ENCODE measurements at places on chromosomes 7 and 10.

DNA sequence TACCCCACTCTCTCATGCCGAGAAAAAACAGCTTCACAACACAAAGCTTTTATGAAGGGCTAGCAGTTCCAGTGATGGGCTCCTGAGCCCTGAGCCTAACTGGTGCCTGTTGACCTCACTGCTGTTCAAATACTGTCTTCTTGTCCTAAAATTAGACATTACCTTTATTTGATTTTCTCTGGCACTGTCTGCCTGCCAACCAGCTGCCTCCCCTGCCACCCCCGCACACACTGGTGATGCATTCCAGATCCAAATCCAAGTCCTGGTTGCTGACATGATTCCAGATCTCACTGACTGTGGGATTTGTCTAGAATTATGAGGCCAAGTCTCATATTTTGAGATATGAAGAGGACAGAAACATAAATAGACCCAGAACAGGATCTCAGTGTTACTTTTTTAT, 816.2 kb downstream of the NRG3 start:
- DNase-seq = no peak

DNA sequence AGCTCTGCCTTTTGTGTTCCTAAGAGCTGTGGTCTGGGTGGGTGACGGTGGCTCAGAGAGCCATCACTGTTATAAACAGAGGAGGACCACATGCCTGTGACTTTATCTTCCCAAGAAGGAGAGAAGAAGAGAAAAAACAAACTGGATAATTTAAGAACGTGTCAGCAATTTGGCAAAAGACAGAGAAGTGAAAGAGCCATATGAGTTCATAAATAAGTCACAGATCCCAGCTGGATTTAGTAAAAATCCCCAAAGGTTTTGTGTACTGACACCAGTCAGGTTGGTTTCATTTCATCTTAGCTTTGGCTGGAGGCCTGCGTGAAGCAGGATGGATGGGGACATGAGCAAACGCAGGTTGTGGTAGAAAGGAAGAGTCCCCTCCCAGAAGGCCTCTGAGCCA, 120.7 kb downstream of the CXCL12 start:
- DNase-seq = no peak

DNA sequence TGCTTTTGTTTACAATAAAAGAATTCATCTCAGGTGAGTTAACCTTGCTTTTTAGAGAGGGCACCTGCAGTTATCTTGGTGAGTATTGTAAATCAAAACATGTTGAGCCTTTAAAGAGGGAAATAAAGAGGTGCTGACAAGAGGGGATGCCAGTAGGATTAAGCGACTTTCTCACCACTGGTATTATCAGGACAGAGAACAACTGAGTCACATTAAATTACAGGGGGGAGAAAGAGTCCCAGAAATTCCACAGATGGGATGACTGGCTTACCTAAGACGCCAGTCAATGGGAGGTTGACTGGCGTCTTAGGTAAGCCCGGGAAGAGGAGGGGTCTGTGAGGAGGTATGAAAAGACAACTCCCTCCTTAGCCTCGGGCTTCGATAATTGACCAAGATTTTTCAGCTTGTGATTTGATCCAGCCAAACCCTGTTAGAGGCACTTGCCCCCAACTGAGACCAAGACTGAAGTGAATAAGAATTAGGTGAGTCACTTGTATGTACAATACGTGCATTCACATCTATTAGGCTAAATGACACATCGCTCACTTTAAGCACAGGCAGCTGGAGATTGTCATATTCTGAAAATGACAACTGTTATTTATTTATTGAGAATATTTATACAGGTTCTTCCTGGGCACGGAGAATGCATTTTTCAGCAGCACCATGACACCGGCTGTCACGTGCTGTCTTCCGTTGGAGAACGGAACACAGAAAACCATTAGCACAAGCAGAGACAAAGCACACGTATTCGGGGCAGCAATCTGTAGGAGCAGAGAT, 117.6 kb downstream of the SEM1 start:
- no peak for DNase-seq

GRCh38 chr7:25643286-25643685, 415.0 kb upstream of the NPVF start:
- DNase-seq = no peak
